Umbilical cord (tissue), 2 donors: ENCODE measurements at places on chromosomes 16 and 17. TPM values are rescaled to one million over a fixed set of nuclear protein-coding genes. Genes with fewer than 3 reads are reported as not detected.

The B9D1 gene
- total RNA-seq = 15.9 TPM

The MAP3K14 gene
- total RNA-seq = 0.96 TPM

The TEKT1 gene
- 0.72 TPM for total RNA-seq

- DNase-seq = no peak
Measured at GRCh38 chr16:12113523-12114345, 137.2 kb downstream of the SNX29 start.

DNA sequence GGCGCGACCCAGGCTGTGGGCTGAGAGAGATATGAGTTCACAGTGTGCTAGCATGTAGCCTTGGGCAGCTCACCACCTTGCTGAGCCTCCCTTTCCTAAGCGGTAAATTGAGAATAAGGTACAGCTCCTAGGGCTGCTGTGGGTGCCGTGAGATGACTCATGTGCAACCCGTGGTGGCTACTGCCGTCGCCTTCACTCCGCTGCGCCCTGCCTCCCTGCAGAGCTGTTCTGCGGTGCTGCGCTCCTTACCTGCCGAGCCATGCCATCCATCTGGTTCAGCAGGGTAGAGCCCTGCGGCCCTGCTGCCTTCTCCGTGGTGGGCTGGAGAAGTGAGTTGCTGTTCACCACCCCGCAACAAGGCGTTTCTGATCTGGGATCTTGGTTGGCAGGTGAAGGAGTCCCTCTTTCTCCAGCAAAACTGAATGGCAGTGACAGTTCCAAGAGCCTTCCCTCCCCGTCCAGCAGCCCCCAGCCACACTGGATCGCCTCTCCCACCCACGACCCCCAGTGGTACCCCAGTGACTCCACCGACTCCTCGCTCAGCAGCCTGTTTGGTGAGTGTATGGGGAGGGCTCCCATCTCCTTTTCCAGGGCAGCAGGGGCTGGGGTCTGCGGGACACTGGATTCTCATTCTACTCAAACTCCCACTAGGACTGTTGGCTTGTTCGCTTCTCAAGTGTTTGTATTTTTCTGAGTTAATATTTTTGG, 9.3 kb upstream of the JPT2 start:
- DNase-seq = no peak

GRCh38 chr17:45951941-45952340, 47.1 kb upstream of the STH start:
- no peak for DNase-seq

DNA sequence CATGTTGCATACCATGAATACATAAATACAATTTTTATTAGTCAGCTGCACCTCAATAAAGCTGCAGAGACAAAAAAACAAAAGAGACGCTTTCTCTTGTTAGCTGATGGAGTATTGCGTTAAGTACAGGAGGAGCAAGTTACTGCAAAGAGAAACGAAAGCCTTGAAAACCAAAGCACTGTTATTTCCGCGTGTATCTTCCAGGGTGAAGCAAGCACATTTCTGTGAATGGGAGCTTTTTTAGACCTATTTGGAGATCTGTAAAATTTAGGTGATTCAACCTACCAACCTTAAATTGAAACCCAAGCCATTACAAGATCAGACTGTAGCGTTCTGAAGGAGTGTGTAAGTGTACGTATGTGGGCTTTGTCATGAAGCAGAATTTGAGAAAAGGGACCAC, 390.4 kb downstream of the SOX9 start:
- DNase-seq = no peak
